Muscle of arm (tissue), 14 donors: ENCODE measurements at places on chromosomes 6 and 20. TPM values are rescaled to one million over a fixed set of nuclear protein-coding genes. Genes with fewer than 3 reads are reported as not detected.

DNA sequence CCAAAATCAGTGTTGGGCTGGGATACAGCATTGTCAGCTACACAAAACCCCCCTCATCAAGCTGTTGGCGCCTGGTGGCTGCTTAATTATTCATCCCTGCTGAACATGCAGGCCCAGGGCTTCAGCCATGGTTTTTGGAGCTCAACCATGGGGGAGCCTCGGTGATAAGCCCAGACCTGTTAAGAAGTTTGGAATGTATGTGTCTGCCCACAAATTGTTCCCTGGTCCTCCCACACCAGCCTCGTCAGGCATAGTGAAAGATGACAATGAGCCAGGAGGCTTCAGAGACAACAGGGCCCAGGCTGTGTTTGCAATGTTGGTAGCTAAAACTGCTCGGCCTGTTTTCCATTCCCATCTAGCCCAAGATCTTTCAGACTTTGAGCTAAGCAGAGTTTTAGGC lies 34.8 kb upstream of the SIRPA start:
- DNase-seq: no peak

DNA sequence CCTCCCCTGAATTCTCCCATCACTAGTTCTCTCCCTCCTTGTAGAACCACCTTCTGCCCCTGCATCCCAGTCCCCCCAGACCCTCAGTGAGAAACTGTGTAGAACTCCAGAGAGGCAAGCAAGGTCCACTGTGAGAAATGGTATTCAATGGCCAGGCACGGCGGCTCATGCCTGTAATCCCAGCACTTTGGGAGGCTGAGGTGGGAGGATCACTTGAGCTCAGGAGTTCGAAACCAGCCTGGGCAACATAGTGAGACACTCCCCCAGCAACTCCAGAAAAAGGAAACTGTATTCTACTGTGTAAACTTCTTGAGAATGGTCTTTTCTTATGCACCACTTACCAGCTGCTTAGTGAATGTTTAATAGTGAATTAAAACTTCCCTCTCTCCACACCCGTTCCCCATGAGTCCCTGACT lies 8.2 kb upstream of the CD83 start:
- no peak for DNase-seq

Gene RAB44
- polyA plus RNA-seq: not detected

Gene JPH2
- polyA plus RNA-seq: 72.8 TPM

Gene FAM162B
- 6.1 TPM for polyA plus RNA-seq

Gene SFT2D1
- polyA plus RNA-seq: 21.8 TPM

DNA sequence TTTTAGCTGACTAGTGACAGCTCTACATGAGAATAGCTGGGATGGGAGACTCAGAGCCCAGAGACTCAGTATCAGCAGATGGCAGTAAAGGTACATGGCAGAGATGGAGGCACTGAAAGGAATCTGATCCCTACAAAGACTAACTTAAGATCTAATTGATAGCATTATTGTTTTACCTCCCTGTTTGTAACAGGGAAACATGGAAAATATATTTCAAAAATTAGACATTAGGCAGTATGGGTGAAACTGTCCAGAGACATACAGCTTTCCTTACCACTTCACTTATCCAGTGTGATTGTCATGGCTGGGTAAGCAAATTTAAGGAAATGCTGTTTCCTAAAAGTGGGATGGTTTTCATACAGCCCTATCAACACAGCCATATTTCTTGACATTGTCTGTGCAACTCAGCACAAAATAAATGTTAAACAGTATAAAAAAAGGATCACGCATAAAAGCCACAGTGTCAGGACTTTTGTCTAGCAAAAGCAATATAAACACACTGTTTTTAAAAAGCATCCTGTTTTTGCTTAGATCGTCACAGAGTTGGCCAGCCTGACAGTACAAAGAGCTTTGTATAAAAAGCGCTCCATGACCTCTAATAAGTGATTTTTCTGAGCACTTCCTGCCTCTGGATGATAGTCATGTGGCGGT lies 376.9 kb downstream of the PHF3 start:
- peak; percentile 79 for DNase-seq

Gene HSPA1L
- 3.6 TPM for polyA plus RNA-seq

DNA sequence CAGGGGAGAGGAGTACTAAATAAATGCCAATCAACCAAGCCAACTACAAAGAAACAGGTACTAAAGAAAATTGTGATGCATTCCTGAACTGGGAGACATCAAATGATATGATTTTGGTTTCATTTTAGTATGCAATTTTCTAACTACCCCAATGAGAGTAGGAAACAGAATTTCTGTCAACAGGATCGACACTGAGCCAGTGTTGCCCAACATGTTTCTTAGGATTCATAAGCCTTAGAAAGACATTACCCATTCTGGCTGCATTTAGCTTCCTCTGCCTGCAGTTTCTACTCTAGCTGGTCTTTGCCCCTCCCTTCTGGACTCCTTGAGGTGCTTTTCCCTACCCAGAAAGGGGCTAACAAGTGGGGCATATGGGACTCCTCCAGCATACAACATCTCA lies 49.8 kb downstream of the KCTD20 start:
- no peak for DNase-seq

DNA sequence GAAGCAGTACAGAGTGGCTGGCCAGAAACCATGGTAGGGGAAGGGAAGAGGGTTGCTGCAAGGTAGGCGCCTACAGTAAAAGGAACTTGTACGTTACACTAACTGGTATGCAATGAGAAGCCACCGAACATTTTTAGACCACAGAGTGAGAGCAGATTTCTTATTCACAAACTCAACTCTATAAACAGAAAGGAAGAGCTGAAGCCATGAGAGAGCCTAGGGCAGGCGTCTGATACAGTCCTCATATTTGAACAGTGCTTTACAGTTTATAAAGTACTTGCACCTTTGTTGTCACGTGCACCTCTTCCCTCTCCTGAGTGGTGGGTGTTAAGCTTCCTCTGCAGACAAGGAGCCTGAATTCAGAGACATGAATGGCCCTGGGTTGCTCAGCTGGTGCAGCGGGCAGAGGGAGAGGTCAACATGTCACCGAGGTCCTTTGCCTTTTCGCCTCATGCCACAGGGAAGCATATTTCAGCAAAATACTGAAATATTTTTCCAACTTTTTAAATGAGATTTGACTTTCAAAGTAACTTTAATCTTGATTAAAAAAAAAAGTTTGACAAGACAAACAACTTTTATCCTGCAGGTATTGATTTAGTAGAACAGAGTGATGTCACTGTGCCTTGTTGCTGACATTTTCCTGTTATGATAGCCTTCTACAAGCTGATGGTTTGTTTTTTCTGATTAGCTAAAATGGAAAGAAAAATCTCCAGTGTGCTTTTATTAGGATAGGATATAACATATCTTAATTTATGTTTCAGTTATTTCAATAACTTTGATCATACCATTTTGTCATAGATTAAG lies 23.8 kb downstream of the UST start:
- no peak for DNase-seq

DNA sequence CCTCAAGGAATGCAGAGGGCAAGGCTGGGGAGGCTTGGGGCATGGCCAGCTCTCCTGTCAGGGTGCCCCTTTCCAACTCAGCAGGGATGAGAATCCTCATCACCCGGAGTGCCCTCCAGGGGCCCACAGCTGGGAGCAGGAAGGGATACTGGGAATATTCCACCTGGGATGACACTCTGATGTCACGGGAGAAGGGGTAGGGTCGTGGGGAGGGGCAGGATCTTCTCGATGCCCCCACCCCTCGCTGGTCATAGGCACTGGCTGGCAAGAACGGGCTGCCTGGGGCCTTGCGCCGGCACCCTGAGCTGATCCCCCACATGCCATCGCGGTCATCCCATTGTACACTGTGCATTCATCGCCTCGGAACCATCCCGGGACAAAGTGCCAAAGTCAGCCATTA lies 10.6 kb upstream of the NXT1 start:
- DNase-seq: no peak

Gene LHFPL5
- polyA plus RNA-seq: not detected

DNA sequence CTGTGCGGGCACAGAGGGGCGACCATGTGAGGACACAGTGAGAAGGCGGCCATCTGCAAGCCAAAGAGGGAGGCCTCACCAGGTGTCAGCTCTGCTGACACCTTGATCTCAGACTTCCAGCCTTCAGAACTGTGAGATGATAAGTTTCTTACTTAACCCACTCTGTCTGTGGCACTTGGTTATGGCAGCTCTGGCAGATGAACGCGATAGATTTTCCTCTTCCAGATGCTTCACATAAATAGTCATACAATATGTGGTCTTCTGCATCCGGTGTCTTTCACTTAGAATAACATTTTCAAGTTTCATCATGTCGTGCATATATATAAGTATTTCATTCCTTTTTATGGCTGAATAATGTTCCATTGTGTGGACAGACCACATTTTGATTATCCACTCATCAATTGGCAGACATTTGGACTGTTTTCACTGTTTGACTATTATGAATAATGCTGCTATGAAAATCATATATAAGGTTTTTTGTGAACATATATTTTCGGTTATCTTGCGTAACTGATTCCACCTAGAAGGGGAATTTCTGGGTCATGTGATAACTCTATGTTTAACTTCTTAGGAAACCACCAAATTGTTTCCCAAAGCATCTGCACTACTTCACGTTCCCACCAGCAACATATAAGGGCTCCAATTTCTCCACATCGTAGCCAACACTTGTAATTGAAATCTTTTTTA lies 30.2 kb downstream of the PRR18 start:
- no peak for DNase-seq

Gene DZANK1
- 1.9 TPM for polyA plus RNA-seq

DNA sequence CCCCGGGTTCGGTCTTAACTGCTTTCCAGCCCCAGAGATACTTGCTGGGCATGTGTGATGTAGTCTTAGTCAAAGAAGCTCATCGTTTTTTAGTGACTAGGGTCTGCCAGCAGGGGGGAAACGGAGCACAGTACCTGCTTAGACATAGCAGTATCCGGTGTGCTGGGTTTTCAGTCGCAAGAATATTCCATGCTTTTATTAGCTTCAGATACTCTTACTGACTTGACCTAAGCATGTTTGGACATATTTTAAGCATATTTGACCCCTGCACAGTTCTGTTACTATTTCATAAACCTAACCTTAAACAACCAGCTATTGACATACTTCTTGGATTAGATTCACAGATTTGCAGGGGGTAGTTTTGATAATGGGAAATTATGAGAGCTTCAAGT lies 3.0 kb downstream of the E2F3 start:
- peak; percentile 44 for DNase-seq

- DNase-seq: no peak
These were observed 130.0 kb downstream of the AGPAT4 start for GRCh38 chr6:161143663-161144430.

GRCh38 chr20:36070451-36070850 lies 84.1 kb upstream of the EPB41L1 start:
- DNase-seq: no peak

DNA sequence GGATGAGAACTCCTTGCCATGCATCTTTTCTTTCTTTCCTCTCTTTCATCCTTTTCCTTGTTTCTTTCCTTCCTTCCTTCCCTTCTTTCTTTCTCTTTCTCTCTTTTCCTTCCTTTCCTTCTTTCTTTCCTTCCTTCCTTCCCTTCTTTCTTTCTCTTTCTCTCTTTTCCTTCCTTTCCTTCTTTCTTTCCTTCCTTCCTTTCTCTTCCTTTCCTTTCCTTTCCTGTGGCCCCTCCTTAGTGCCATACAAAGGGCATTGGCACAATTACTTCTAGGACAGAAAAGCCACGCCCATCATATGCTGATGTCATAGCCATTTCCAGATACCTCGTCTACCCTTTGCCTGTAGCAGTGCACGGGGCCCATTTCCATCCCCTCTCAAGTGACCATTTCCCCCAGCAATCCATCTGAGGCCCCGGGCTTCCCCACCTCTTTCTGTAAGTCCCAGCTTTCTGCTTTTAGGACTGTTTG lies 2.2 kb upstream of the CENPB start:
- DNase-seq: no peak

Gene MYCT1
- 23.0 TPM for polyA plus RNA-seq

DNA sequence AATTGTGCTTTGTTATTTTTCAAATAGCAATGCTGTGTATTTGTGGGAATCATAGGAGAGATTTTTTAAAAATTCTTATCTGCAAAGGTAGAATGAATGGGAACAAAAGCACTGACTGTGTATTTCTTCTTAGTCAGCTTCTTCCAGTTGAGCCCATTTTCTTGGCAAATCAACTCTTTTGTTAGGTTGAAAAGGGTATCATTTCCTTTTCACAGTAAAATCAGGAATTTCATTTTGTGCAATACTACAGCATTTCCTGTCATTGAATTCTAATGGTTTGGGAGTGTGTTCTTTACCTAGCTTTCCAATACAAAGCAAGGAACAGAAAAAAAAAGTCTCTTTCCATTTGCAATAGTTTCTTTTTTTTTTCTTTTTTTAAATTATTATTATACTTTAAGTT lies 19.0 kb upstream of the EXOC2 start:
- no peak for DNase-seq

DNA sequence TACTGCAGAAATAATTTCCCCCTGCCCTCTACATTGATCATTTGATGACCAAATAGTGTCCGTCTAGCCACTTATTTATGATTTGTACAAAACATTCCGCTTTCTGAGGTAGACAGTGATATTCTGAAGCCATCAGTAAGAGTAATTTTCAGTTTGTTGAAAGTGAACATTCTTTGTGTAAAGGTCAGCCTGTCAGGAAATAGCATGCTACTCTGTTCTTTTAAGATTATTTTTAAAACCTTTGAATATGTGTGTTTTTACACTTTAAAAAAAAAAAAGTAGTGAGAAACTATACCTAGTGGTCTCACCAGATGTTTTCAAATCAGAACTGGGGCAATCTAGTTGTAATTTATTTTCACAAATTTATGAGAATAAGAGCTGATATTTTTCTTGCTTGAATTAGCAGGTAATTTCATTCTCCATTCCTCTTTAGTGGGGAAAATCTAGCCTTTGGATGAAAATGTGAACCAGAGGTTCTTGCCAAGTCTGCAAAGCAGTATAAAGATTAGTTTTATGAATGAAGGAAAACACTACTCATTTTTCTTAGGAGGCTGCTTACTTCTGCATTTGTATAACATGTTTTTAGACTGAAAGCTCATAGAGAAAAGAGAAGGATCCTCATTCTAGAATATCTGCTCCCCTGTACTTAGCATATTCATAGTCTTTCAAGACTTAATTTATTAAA lies 12.1 kb upstream of the REV3L start:
- DNase-seq: no peak

Gene DEFB113
- polyA plus RNA-seq: not detected

Gene CRISP1
- polyA plus RNA-seq: not detected

DNA sequence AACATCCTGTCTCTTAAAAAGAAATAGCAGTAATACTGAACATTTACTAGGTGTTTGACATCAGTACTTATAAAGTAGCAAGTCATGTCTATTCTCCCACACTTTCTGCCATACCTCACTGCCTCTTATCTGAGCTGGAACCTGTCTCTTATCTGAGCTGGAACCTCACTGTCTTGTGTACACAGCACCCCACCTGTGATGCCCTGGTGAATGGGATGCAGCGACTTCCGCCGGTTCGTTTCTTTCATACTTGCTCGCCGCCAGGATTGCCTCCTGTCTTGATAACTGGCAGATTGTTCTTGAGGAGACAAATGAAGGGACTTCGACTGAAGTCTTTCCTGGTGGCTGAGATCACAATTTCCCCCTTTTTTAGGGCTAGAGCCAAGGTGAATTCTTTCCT lies 2.9 kb downstream of the DSN1 start:
- no peak for DNase-seq

DNA sequence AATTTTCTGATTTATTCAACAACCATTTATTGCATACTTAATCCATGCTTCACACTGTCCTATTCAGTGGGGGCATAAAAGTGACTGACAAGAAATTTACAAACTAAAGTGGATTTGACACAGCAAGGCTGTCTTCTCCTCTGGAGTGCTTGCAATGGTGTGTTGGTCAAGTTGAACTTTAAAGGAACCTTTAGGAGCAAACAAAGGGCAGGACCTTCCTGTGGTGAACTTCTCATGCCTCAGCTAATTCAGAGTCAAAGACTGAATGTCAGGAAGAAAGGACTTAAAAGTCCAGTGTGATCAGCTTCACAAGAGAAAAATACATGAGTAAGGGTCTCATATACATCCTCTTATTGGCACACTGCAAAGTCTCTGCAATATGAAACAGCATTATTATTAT lies 60.8 kb upstream of the TENT5A start:
- DNase-seq: no peak
